ENCODE measurements at places on chromosomes 6 and 20.

DNA sequence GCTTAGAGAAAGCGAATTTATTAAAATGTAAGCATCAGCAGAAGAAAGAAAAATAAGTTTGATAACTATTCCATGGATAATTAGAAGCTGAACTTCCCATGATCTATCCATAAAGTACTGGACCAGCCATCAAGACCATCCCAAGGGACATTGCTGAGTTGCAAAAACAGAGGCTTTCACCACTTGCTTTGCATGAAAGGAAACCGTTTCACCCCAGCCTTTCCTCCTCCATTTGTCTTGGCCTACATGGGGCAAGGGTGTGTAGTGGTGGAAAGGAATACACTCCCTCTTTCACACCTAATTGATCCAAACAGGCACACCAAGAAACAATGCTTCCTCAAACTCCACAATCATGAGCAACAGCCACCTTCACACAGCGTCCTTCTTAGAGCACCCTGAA, 10.4 kb downstream of the HIVEP2 start:
- no peak for DNase-seq

- peak; percentile 54 for DNase-seq
Observed at GRCh38 chr6:23414051-23414445, 712.0 kb upstream of the NRSN1 start.

DNA sequence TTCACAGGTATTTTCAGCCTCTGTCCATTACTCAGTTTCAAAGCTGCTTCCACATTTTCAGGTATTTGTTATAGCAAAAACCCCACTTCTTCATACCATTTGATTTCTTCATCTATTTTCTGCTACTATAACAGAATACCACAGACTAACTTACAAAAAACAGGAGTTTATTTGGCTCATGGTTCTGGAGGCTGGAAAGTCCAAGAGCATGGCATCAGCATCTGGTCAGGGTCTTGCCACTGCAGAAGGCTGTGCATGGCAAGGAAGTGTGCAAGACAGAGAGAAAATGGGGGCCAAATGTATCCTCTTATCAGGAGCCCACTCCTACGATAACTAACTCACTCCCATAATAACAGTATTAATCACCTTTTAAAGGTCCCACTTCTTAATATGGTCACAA, 82.8 kb upstream of the FOXA2 start:
- no peak for DNase-seq

- no peak for DNase-seq
Observed at GRCh38 chr6:65259059-65259458, 448.0 kb downstream of the EYS start.

DNA sequence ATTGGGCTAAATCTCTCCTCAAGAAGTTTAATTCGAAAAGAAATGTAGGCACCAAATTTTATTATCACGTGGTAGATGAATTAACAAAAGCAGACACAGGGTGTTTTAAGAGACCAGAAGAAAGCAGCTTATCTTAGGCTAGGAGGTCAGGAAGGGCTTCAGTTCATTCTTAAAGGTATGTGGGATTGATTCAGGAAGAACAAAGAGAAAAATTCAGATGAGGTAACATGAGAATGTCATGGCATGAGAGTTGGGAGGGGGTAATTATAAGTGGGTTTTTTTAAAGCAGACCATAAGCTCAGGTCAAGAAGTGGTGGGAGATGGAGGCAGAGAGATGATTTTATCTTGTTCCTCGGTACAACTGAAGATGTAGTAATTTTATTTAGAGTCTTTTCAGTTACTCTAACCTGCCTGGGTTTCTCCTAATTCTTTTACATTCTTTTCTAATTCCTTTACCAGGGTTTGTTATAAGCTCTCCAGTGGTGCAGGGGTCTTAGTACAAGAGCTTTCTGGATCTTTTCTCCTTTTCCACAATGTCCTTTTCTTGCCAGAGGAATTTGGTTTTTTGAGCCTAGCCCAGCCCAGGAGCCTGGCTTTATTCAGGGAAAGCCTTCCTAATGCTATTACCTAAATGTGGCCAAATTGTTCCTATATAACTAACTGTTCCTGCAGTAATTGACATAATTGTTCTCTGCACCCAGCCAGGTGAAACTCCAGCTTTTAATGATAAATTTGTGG, 474.1 kb upstream of the BTBD3 start:
- DNase-seq = no peak

GRCh38 chr6:1609041-1609647, 571 bp upstream of the FOXC1 start:
- DNase-seq = no peak

GRCh38 chr20:5779071-5779900, 29.1 kb downstream of the SHLD1 start:
- DNase-seq = no peak

DNA sequence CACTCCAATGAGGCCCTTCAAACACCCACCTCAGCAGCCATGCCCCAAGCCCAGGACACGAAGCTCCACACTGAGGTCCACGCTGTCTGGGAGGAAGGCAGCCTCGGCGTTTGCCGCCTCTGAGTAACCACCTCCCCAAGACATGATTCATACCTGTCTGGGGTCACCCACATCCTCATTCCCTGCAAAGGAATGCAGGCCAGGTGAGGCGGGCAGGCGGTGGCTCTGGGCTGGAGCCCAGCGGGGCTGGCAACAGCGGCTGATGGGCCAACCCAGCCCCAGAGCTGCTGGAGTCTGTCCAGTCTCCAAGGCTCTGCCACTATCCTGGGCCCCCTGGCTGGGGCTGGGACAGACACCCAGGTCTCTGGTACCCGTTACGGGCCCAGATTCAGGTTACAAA, 14.8 kb downstream of the PMEPA1 start:
- DNase-seq = no peak

- peak; percentile 90 for DNase-seq
Observed at GRCh38 chr20:48295445-48295903, 510.2 kb upstream of the SULF2 start.

DNA sequence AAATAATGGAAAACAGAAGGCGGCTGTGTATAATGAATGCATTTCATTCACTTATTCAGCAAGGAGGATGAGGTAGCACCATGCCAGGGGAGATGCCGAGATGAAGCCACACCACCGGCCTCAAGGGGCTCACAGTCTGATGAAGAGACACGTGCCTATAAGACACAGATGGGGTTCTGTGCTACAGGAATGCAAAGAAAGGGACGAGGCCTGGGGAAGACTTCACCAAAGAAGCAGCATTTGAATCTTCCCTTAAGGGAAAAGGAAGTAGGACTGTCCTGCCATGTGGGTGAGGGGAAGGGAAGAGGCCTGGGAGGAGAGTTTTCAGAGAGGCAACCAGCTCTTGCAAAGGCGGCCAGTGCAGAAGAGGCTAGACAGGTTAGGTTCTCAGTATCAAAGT, 98.9 kb downstream of the PSMG4 start:
- DNase-seq = no peak

GRCh38 chr6:1070085-1070521, 241.8 kb upstream of the FOXQ1 start:
- DNase-seq = no peak

- no peak for DNase-seq
Observed at GRCh38 chr6:106772270-106773142, 143.1 kb downstream of the QRSL1 start.

- DNase-seq = no peak
Observed at GRCh38 chr20:5046656-5047339, 45.5 kb upstream of the SLC23A2 start.

GRCh38 chr6:160178271-160178670, 56.7 kb downstream of the SLC22A1 start:
- DNase-seq = no peak

DNA sequence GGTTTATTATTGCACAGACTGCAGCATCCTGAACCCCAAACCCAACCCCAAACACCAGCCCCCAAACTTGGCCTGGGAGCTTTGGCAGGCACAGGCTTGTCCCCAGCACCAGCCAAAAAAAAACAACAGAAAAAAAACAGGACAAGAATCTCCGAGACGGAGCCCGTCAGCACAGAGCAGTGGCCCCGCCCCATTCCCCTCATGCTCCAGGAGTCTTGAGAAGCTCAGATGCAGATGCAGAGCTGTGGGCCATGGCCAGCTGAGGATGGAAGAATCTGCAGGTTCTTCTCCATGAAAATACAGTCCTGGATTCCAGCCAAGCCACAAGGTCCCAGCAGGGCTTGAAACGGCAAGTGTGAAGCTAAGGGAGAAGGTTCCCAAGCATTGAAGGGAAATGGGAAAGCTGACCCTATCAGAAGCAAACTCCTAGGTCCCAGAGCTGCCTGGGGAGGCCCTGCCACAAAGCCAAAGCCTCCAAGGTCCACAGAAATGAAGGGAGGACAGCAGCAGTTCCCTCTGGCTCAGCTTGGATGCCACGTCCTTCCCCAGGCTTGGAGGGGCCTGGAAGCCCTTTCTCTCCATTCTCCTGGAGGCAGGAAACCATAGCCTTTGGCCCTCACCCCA, 75.2 kb downstream of the JPH2 start:
- DNase-seq = no peak

DNA sequence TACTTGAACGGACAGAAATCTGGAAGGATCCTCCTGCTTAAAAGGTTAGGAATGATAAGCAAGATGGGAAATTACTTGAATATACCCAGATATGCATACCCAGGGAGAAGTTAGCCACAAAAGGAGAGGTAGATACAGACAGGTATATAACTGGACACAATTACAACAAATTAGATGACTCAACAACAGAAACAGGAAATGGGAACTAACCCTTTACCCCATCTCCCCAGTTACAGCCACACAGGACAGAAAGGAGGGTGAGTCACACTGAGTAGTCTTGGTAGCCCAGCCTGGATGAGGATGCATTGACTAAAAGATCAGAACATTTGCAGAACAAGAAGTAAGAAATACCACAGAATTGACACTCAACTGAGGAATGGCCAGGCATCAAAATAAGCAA, 61.2 kb downstream of the C6orf52 start:
- peak; percentile 16 for DNase-seq

GRCh38 chr6:164273491-164273890, 859.0 kb downstream of the QKI start:
- no peak for DNase-seq

- no peak for DNase-seq
Observed at GRCh38 chr6:66605971-66606370, 898.9 kb upstream of the EYS start.

- DNase-seq = no peak
Observed at GRCh38 chr6:44113414-44113813, 13.8 kb downstream of the MRPL14 start.

DNA sequence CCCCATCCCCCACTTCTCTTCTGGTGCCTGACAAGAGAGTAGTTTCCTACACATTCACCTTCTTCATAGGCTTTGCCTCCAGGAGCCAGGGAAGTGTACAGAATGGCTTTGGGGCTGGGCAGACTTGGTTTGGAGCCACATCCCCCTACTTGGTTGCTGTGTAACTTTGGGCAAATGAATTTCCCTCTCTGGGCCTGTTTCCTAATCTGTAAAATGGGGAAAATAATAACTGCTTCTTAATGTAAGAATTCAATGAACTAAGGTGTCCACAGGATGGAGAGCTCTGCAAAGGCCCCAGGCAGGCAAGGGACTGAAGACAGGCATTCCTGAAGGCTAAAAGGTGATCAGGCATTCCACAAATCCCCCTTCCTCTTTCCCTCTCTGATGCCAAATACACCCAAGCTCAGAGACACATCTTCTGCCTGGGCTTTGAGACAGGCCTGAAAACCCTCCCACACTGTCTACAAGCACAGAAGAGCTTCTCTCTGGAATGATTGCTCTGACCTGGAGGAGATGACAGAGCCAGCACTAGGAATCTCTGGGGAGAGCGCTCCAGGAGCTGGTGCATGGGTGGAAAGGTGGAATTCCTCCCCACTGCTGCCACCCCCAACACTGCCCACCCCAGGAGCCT, 6.9 kb upstream of the C20orf203 start:
- no peak for DNase-seq

GRCh38 chr6:127792616-127793015, 108.2 kb downstream of the THEMIS start:
- no peak for DNase-seq

DNA sequence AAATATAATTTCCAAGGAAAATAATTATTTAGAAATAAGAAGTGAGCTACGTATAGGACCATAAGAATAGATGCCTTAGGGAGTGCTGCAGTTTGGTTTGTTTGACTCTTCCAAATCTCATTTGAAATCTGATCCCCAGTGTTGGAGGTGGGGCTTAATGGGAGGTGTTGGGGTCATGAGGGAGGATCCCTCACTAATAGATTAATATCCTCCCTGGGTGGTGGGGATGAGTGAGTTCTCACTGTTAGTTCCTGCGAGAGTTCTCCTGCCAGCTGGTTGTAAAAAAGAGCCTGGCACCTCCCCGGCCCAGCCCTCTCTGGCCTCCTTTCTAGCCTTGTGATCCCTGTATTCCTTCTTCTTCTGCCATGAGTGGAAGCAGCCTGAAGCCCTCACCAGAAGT, 69.3 kb downstream of the RCAN2 start:
- no peak for DNase-seq

DNA sequence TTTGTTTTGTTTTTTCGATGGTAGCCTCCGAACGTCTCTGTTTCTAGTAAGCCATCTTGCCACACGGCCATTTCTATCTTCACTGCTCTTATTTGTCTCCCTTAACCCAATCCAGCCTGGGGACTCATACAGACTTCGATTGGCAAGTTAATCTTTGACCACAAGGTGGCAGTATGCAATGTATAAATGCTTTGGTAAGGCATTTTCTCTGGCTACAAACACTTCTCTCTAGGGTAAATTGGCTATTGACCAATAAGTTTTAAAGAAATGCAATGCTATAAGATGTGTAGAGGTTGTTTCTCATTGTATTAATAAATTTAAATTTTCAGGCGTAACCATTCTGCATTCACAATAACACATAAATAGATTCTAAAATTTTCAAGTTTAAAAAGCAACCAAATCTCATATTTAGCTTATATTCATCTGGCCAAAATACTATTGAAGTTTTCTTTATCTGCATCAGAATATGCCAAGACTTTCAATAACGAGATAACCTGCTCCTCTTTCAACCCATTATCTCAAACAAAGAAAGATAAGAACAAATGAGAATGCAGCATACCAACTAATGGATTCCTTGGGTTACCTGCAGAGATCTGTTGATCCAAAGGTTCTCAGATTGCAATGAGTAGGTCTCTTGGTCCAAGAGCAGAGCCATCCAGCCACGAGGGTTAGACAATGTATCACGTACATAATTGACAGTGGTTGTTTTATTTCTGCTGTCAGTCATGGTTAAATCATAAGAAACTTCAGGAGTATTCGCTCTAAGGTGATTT, 231.9 kb downstream of the PKHD1 start:
- DNase-seq = no peak

- DNase-seq = no peak
Observed at GRCh38 chr6:13767121-13767808, 47.1 kb downstream of the MCUR1 start.

DNA sequence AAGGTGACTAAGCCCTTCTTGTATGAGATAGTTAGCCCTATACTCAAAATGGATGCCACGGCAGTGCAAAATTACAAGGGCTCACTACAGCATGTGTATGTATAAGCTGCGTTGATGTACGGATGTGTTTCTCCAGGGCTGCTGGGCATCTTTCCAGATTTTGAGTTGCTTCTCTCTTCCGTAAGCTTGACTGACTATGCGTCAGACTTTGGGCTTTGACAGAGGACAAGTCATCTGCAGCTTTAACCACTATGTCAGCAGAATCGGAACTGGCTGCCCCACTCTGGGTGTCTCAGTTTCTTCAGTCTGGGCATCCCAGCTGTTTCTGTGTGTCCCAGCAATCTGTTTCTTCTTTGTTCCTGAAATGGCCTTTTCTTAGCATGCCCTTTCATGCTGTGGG, 241.6 kb downstream of the BTBD3 start:
- no peak for DNase-seq
